ENCODE measurements at places on chromosomes 2 and 18.

DNA sequence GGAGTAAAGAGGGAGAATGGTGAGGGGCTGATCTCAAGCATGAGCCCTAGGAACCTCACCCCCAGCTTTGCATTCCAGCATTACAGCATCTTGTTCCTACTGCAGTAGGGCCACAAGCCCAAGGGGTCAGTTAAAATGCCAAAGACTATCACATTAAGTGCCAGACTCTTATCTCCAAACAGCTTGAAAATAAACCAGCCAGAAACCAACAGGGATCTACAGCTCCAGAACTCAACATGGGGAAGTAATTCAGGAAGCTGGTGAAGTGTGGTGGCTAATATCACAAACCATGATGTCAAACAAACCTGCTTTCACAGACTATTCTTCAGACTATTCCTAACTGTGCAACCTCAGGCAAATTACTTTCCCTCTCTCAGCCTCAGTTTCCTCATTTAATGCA, 278.3 kb downstream of the TNS1 start:
- no peak for DNase-seq

DNA sequence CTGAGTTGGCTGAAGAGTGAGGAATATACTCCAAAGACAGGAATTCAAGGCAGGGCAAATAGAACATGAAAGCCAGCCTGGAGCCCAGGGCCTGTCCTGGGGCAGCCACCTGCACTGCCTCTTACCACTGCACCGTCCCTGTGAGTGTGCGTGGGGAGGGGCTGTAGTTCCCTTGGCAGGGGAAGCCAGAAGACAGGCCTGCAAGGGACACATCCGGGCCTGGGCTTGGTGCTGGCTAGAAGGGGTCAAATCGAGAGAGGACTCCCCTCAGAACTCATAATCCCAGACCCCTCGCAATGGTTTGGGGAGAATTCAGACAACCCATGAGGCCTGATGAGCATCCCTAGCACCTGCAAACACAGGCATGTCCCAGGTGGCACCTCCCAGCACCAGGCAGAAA, 87.0 kb downstream of the HDAC4 start:
- no peak for DNase-seq

- DNase-seq: no peak
Observed at GRCh38 chr2:238290715-238291549, 2.5 kb upstream of the PER2 start.

GRCh38 chr2:206716623-206717022, 1.6 kb downstream of the DYTN start:
- DNase-seq: no peak

DNA sequence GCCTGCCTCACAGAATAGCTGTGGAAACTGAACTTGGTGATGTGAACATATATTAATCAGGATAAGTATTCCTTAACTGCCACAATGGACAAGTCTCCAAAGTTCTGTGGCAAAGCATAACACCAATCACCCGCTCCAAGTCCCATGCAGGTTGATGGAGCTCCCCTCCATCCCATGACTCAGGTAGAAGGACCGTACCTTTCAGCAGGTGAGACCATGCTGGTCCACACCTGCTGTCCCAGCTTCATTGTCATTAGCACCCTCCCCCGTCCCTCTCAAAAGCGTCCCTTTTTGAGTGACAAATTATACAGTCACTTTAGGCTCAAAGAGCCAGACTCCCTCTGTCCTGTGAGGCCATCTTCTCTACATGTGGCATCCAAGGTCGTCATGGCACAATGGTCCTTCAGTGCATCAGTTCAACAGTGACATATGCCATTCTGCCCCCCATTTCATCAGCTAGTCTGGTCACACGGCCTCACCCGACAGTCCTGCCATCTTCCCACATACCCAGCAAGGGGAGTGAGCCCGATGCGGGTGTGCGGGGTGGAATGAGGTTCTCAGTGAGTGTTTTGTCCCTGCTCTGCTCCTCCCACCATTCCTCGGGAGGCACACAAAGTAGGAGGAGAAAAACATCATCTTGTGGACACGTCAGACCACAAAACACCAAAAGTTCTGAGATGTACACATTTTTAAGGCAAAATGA, 136.7 kb upstream of the MYCN start:
- DNase-seq: no peak

DNA sequence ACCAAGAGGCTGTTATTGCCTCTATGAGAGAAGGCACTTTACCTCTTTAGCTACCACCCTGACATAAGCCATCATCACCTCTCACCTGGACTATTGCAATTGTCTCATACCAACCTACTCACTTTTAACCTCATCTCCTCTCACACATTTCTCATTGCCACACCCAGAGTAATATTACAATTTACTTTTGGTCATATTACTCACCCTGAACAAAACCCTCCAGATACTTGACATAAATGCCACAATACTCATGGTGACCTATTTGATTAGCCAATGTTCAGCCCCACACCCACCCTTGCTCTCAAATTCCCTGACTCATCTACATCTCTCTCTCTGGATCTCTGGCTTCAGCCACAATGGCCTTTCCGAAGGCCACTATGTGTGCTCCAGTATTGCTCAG, 90.9 kb upstream of the CDH7 start:
- DNase-seq: no peak

GRCh38 chr2:115738111-115738510, 1295.7 kb downstream of the DPP10 start:
- DNase-seq: no peak

DNA sequence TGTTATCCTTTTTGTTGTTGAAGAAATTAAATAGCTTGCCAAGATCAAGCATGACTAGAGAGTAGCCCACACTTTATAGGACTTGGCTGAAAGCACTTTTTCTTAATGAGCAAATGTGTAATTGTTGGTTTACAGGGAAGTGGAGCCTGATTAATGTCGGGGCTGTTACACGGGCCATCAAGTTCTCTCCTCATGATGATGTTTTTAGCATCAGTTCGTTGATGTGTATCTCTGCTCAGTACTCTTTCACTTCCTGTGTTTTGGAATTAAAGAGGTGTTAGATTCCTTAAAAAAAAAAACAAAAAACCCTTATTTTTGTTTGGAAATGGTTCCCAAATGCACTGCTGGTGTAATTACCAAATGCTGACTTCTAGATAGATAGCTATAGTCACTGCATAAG, 114.2 kb downstream of the PTPRM start:
- no peak for DNase-seq

- no peak for DNase-seq
Observed at GRCh38 chr2:150474326-150475074, 13.0 kb downstream of the RND3 start.

GRCh38 chr2:195532628-195533271, 124.3 kb upstream of the SLC39A10 start:
- DNase-seq: no peak

DNA sequence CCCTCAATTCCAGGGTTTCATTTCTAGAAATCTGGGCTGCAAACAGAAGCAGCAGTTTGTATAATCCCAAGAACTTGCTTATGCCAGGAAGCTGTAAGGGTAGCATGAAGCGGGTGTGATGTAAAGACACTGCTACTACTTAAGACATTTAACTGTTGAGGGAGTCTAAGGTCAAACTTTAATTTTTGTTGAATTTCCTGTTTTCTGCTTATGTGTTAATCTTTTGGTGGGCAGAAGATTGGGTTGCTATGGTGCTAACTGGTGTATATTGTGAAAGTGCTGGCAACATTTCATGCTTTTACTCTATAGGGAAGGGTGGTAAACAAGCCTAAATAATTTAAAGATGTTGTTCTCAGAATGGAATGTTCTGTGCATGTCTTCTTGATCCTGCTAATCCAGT, 2.7 kb downstream of the NCOA1 start:
- DNase-seq: no peak

DNA sequence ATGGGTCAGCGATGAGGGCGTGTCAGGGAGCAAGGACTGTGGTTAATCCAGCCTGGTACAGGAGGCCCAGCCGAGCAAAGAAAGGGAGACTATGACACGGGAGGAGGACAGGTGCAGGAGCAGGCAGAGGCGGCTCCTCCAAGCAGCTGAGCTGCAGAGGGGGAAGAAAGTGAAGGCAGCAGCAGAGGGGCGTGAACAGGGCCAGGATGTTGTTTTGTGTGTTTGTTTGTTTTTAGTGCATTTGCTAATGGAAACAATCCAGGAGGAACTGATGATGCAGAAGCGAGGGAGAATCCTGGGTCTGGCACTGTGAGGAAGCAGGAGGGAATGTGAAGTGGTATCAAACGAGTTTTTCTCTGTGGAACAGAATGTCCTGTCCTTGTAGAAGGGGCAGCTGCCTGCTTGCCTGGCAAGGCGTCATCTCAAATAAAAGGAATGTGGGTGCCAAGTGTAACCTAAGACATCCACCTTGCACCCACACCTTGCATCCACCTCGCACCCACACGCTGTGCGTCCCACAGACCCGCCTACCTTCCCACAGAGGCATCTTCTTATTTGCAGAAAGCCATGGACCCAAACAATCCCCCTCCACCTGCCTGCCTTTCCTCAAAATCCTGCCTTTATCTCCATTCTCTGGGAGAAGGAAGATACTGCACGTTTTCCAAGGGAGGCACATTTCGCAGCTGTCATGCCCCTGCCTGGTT, 134.8 kb downstream of the SH3BP4 start:
- DNase-seq: no peak

- DNase-seq: no peak
Observed at GRCh38 chr18:79077181-79077580, 8.0 kb downstream of the ATP9B start.

- DNase-seq: no peak
Observed at GRCh38 chr2:170815311-170815710, 1.4 kb upstream of the GAD1 start.

DNA sequence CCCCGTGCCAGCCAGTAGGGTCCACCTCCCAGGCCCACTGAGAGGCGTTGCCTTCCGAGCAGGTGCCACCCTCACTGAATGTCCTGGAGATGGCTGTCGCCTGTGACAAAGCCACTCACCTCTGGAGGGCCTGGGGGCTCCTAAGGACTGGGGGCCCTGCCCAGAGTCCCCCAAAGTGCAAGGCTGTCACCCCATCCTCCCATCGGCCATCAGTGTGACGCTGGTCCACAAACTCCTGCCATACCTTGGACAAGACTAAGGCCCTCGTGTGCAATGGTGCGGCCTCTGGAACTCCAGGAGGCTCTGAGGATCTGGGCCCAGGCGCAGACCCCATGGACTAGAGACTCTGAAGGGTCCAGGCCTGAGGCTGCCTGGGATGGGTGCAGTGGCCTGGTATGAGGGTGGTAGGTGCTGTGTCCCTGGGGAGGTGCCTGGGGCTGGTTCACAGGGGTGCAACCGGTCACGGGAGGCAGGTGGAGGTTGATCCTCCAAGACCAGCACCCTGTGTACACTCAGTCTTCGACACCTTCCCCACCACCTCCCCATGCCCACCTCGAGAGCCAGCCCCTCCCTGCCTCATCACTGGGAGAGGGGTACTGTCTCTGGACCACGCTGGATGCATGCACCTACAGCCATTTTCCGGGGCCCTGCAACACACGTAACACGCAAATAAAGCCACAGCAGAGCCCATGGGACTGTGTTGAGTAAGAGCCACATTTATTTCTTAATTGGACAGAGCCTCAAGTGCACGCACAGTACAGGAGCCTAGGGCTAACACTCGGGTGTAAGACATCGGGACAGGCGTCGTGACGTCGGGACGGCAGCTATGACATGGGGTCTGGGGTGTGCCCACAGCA, 21.6 kb downstream of the AQP12A start:
- DNase-seq: no peak

DNA sequence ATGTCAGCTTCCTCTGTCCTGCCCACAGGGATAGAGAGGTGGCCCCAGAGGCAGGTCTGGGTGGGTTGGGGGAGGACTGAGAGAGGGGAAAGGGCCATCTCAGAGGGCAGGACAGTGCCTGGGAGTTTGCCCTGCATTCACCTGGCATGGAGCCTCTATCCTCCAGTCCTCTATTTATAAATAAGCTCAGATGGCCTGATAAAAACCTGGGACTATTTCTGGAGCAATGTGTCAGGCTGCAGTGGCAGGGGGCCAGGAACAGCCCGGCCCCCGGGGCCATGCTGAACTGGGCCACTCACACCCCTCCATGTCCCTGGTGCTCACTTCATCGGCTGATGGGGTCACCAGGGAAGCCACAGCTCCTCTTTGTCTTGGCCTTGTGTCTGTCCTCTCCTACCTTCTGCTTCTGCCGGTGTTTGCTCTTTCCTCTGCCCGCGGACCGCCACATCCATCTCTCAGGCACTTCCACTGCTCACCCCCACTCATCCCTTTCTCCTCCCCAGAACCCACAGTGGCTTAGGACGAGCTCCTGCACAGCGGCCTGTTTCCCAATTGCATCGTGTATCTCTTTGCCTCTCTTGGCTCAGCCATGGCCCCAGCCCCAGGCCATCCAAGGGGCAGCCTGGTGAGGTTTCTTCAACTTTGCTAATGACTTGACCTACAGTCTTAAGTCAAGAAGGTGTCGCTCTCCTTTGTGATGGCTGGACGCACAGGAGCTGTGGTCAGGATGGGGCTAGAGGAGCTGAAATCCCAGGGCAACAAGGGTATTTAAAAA, 38.8 kb downstream of the SCTR start:
- DNase-seq: no peak

Data from stimulated activated CD4-positive, alpha-beta T cell treated with anti-CD3 and anti-CD28 coated beads, Interleukin-15, amount 100 ng/mL, for 1 hour (primary cell).